ENCODE measurements at places on chromosomes 6 and 20. TPM values are rescaled to one million over a fixed set of nuclear protein-coding genes. Genes with fewer than 3 reads are reported as not detected.

The RAB32 gene
- total RNA-seq = 22.5 TPM

The OR2H2 gene
- not detected for total RNA-seq

The ZMYND8 gene
- total RNA-seq = 46.5 TPM

The CHRNA4 gene
- not detected for total RNA-seq

The TGM3 gene
- total RNA-seq = not detected

The DYNLT2 gene
- 4.1 TPM for total RNA-seq

The CPXM1 gene
- 0.15 TPM for total RNA-seq

The SCAF8 gene
- 49.1 TPM for total RNA-seq

The KCNS1 gene
- total RNA-seq = not detected

The HLA-DOA gene
- 10.5 TPM for total RNA-seq

The LRRN4 gene
- total RNA-seq = not detected

The PLCB1 gene
- total RNA-seq = 17.6 TPM

The TNNC2 gene
- 0.43 TPM for total RNA-seq

The CST4 gene
- not detected for total RNA-seq

The NKX2-4 gene
- not detected for total RNA-seq

The PPP1R14C gene
- not detected for total RNA-seq

The CYP21A2 gene
- total RNA-seq = 0.32 TPM

The RBBP8NL gene
- not detected for total RNA-seq

The RIMS4 gene
- total RNA-seq = not detected

The TRDN gene
- total RNA-seq = not detected

The ZC3H12D gene
- total RNA-seq = 74.1 TPM

The UBE2V1 gene
- total RNA-seq = 140 TPM

The PRDM13 gene
- not detected for total RNA-seq

The VGLL2 gene
- not detected for total RNA-seq

The CGAS gene
- total RNA-seq = 45.7 TPM

The RWDD2A gene
- total RNA-seq = 2.7 TPM

The CRYBG1 gene
- 37.2 TPM for total RNA-seq

The CMTR1 gene
- total RNA-seq = 70.3 TPM

The MUCL3 gene
- not detected for total RNA-seq

The SLC24A3 gene
- 1.0 TPM for total RNA-seq
